Astrocyte of the spinal cord (primary cell): ENCODE measurements at places on chromosomes 1 and 21.

DNA sequence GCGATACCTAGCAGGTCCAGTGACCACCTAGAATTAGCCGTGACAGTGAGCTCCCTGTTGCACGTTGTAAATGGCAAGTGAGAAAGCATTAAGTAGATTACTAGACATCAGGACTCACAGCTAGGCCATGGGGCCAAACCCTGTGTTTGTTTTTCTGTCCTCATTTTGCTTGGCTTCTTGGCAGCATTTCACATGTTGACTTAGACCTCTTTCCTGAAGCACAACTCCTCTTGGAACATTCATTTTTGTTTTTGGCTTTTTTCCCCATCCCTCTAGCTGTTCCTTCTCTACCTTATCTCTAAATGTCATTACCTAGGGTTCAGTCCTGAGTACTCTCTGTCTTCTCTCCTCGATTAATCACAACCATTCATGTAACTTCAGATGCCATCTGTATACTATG lies 16.9 kb upstream of the PTPN14 start:
- DNase-seq, result peak; percentile 59

DNA sequence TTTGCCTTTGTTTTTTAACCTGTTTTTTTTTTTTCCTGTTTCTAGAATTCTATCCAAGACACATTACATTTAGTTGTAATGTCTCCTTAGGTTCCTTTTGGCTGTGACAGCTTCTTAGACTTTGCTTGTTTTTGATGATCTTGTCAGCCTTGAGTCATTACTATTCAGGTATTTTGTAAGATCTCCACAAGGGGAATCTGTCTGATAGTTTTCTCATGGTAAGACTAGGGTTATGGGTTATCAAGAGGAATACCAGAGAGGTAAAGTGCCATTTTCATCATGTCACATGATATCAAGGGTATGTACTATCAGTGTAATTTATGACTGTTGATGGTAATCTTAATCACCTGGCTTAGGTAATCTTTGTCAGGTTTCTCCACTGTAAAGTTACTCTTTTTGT lies 99.1 kb upstream of the GFI1 start:
- DNase-seq, result no peak

DNA sequence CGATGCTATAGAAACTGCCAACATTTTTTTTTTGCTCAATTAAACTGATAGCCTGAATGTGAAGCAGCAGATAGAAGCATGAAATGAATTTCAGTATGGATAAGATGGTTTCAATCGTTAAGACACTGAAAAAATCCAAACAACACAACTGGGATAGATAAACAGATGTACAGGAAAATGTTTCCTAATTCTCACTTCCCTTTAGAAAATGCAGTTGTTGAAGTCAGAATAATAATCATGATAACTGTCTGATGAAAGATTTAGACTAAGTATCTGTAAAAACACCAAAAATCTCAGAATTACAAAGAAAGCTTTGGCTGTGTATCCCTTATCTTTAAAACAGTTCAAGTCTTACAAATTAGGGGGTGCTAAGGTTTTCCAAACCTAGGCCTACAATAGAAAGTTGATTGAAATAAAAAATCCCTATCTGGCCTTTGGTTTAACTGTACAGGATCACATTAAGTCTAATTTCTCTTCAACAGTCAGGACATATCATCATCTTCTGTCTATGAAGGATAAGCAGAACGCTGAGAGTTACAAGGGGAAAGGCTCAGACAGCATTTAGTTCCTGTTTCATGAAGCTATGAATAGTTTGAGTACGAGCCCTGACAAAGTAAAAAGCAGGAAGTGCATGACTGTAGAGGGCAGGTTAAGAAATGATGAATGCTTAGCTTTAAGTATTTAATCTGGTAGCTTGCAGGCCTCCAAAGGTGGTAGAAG lies 203.2 kb downstream of the APP start:
- DNase-seq, result no peak

DNA sequence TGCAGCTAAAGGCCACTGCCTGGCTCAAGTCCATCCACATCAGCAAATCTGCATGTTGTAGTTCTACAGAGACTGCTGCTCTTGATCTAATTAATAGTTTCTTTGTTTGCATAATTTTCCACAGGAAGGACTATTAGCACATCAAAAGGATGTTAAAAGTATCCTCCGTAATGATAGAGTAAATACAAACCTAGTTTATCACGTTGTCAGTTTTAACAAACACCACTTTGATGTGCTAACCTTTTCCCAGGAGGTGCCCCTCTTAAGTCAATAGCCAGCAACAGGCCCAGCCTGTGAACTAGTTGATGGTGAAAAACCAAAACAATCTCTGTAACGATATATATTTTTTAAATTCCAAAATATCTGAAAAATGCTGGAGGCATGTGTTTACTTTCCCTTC lies 64.2 kb upstream of the SLC22A15 start:
- DNase-seq, result no peak

- DNase-seq, result no peak
Measured at GRCh38 chr1:210949489-210949888, 184.5 kb downstream of the KCNH1 start.

DNA sequence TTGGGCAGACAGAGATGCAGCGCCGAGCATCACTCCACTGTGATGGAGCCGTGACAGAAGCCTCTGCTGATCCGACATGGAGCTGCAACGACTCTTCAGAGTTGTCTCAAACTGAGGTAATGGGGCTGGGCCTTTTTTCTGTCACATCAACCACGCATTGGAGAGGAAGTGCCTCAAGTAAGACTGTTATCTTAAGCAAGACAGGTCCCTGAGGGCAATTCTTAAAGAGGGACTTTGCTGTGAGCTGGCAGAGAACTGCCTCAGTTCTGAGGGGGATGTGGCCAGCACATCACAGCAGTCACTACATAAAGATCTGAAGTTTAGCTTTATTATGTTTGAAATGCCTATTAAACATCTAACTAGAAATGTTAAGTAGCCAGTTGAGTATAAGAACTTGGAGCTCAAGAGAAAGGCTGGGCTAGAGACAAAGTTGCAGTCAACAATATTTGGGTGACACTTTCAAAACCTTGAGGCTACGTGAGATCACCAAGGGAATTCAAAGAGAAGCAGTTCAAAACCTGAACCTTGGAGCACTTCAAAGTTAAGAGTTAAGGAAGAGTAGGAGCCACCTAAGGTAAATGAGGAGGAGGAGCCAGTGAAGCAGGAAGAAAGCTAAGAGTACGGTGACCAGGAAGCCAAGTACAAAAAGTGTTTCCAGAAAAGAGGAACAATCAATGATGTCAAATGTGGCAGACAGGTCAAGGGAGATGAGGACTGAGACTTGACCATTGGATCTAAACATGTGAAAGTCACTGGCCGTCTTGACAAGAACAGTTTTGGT lies 54.2 kb upstream of the BCL9 start:
- no peak for DNase-seq

GRCh38 chr1:222394224-222394623 lies 153.7 kb downstream of the HHIPL2 start:
- DNase-seq, result no peak

GRCh38 chr1:117660271-117660965 lies 54.6 kb downstream of the TENT5C start:
- DNase-seq, result no peak

DNA sequence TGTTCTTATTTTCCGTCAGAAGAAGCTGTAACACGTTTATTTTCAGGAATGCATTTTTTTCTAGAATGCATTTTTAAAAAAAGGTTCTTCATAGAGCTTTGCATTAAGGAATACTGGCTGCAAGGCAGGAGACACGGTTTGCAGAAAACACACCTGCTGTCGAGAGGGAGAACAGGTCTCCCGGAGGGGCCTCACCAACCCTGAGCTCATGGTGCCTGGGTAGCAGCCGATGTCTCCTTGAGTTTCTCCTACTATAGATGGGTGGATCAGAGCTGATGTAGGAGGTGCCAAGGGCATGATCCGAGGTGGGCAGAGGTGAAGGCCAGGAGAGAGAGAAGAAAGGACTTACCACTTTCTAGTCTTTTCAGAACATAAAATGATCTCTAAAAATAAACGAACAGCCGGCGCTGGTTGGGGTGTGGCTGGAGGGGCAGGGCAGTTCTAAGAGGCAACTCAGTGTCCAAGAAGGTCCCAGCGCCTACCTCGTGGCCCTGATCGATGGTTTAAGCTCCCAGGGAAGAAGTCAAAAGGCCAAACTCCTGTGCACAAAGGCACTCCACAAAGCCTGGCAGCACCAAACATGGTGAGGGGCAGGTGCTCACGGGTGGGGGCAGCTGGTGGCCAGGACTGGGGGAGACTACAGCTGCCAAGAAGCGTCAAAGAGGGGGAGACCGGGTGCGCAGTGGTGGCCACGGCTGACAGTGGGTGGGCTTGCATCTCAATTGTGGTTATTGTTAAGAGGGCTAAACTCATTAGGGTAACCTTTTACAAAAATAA lies 12.2 kb downstream of the MORN1 start:
- DNase-seq, result no peak

DNA sequence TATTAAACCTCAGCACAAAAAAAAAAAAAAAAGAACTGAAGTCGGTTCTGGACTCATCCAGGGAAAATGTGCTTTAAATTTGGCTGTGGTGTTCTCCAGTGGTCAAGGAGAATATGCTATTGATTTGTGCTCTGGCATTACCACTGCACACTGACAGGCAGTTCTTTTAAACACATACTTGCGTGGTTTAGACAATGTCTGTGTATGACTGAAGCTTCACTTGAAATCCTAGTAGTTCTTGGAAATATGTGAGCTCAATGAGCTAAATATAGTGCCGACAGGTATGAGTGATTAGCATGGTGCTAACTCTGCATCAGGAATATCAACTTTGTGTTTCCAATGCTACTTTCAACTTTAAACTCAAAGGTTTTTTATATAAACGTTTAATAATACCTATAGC lies 415.6 kb downstream of the SMYD3 start:
- DNase-seq, result no peak

- peak; percentile 67 for DNase-seq
Measured at GRCh38 chr1:53734650-53735211, 4.2 kb downstream of the GLIS1 start.
